Iris pigment epithelial cell (primary cell): ENCODE measurements at places on chromosomes 5 and 9.
A peak's percentile ranks its signal among the peaks of the same experiment; 100 is the strongest.

- DNase-seq: peak; percentile 52
Observed at GRCh38 chr5:153617190-153617589, 126.7 kb downstream of the GRIA1 start.

- peak; percentile 97 for DNase-seq
Observed at GRCh38 chr5:9059920-9060691, 485.8 kb downstream of the SEMA5A start.

DNA sequence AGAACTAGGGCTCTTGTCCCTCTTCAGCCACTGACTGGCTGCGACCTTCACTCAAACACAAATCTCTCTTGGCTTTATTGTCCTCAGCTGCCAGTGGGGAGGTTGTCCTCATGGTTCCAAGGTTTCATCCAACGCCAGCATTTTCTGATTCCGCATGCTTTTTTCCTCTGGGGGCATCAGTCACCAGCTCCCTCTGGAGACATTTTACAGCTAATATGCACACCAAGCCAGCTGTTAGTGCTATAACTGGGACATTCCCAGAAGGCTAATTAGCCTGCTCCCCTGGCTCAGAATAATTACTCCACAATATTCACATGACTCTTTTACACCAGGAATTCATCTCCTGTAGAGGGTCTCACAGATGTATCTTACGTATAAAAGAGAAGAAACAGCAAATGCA is 193.6 kb upstream of the ANKRD55 start:
- DNase-seq: no peak

DNA sequence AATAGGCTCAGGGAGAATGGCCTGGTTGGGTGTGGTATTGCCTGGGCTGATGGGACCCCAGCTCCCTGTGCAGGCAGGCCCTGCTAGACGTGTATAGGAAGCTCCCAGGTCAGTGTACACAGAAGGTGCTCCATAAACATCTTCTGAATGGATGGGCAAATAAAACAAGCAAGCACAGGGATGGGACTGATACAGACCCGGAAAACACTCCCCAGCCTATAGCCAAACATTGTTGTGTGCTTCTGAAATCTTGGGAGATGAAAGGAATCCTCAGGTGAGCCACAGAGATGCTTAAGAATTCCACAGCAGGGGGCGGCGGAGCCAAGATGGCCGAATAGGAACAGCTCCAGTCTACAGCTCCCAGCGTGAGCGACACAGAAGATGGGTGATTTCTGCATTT is 151.8 kb downstream of the ENTREP1 start:
- DNase-seq: no peak

GRCh38 chr5:75138689-75139088 is 86.3 kb upstream of the GCNT4 start:
- no peak for DNase-seq

DNA sequence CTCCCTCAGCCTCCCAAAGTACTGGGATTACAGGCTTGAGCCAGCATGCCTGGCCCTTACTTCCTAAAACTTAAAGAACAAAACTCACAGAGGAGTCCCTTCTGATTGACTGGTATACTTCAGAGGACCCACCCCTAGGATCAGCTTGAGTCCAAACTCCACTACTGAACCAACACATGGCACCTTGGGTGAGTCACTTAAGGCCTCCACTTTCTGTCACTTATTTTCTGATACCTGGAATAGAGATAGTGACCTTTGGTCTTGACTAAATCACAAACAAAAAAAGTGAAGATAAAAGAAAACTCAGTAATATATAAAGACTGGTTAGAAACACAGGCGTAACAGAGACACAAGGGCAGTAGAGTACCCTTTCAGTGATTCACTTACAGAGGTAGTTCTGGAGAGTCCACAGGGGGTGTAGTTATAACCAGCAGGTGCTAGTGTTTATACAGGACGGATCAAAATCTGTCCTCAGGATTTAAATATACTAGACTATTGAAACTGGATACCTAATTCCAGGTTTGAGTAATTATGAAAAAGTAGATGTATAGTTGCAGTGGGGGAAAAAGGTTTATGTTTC is 274.3 kb upstream of the ANKRD55 start:
- no peak for DNase-seq

DNA sequence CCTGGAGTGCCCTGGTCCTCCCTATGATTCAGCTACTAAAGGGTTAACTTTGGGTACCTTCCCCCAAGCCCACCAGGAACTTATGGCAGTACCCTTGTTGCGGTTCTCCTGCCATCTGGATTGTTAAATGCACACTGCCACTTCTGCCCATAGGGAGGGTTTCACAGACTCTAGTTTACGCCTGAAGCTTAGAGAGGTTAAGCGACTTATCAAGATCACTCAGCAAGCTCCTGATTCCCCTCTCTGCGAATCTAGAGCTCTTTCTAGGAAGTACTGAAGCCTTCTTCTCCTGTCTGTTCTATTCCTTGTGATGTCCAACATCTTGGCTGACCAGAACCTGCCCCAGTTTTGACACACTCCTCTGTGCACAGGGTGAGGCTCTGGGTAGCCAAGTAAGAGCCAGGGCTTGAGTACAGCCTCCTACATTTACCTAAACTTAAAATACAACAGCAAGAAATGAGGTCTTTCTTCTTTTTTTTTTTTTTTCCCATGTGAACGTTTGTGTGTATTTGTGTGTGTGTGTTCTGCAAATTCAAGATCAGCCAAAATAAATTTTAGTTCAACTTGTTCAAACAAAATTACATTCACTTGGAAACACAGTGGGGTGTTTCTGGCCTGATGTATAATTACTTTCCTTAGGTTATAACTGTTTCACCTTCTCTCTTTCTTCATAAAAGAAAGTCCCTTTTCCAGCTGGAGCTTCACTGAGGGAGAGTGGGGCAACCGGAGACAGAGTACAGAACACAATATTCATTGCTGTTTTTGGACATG is 28.7 kb upstream of the KLF4 start:
- DNase-seq: no peak

- DNase-seq: peak; percentile 43
Observed at GRCh38 chr9:91659529-91660495, 236.2 kb upstream of the NFIL3 start.

DNA sequence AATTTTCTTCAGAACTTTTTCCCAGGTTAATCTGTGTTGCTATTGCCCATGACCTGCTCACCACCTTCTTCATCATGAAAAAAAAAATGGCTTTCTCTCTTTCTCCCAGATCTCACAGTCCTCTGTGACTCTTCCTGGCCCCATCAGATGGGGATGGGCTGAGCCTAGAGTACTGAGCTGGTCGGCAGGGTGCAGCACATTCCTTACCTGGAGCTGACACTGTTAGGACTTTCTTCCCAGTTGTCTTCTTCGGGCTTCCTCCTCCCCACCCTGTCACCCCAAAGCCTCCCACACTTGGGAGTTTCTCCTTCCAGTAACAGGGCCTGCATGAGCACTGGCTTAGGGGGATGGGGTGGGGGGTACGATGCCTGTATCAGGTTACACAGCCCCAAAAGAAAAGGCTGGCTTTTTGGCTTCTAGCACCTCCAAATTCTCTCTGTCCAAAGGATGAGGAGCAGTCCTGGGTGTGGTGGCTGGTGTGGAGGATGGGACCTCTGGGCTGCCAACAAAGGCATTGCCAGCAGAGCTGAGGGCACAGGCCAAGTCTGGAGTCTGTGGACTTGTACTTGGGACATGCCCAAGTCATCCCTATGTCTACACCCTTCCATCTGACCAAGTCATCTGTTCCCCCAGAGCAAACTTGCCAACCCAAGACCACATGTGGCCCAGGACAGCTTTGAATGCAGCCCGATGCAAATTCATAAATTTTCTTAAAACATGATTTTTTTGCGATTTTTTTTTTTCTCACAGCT is 68.0 kb upstream of the HSPA9 start:
- no peak for DNase-seq

GRCh38 chr9:87667164-87667738 is 58.7 kb upstream of the CTSL start:
- peak; percentile 21 for DNase-seq

DNA sequence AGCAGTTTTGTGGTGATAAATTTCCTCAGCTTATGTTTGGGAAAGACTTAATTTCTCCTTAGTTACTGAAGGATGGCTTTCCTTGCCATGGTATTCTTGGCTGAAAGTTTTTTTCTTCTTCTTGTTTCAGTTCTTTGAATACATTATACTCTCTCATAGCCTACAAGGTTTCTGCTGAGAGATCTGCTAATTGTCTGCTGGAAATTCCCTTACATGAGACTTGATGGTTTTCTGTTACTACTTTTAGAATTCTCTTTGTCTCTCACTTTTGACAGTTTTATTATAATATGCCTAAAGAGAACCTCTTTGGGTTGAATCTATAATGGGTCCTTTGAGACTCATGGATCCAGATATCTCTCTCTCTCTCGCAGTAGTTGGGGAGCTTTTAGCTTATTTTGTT is 693.6 kb downstream of the PRELID2 start:
- DNase-seq: no peak

- DNase-seq: no peak
Observed at GRCh38 chr5:135364421-135365262, 34.4 kb downstream of the MACROH2A1 start.

GRCh38 chr5:139646912-139647505 is 1.1 kb upstream of the CXXC5 start:
- DNase-seq: no peak

DNA sequence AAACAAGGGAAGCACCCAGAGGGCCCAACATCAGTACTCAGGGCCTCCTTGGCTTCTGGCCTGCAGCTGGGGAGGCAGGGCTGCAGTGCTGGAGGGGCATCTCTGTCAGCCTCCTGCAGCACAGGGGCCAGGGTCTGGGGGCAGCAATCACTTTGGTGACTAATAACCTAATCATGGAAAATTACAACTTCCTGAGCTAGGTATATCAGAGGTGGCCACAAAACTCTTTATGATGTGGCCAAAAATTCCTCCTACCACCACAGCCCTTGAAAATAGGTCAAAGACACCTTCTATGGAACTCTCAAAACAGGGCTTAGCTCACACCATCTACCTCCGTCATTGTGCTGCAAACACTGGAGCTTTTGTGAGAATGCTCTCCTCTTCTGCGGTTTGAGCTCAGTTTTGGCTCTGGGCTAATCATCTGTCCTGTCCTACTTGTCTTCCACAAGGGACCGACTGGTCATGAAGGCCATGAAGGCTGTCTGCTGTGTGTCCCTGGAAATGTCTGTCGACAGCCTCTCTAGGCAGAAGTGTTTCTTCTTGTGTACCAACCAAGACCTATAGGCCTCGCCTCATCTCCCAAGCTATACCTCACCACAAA is 28.6 kb downstream of the CSF2 start:
- DNase-seq: no peak

DNA sequence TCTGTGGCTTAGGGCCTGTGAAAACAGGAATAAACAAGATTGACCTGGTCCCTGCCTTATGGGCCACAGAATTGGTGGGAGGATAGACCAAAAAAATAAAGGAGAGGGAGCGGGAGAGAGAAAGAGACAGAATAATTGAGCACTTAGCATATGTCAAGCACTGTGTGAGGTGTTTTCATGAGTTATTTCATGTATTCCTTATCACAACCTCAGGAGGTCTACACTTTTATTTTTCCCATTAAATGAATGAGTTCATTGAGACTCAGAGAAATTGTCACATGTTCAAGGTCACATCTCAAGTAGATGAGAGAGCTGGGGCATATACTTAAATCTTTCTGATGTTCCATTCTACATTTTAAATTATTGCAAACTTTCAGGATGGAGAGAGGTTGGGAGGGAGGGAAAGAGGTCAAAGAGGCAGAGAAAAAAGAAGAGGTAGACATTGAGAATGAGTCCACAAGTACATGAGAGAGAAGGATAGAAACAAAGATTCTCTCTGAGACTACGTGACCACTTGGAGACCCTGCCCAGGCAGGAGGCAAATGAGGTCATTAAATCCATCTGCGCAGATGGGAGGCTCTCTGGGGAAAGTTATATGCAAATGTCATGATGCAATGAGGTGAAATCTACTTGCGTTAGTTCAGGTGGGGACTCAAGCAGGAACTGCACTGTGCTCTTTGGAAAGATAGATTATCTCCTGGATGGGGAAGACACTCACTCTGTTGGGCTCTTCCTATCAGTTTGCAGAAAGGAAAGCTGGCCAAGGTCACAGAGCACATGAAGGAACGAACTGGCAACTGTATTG is 241.5 kb downstream of the PAPPA start:
- DNase-seq: no peak

GRCh38 chr9:87650611-87651295 is 75.2 kb upstream of the CTSL start:
- no peak for DNase-seq

GRCh38 chr5:39599721-39600431 is 175.1 kb upstream of the DAB2 start:
- peak; percentile 90 for DNase-seq

DNA sequence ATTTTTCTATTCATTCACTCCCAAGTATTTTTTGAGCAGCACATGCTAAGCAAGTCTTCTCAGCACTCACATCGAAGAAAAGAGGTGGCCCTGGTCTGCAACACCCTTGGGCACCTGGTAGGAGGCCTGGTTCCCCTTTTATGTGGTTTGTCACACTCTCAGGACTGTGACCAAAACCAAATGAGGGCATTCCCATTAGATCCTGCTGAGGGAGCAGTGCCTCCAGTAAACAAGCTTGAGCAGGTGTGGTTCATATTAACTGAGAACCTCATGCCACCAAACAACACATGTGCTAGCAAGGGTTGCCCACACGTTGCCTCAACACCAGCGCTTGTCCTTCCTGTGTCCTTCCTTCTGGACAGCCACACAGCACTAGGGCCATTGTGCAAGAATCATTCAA is 26.9 kb upstream of the SYK start:
- DNase-seq: no peak

GRCh38 chr5:112186401-112186990 is 232.6 kb downstream of the EPB41L4A start:
- peak; percentile 56 for DNase-seq

DNA sequence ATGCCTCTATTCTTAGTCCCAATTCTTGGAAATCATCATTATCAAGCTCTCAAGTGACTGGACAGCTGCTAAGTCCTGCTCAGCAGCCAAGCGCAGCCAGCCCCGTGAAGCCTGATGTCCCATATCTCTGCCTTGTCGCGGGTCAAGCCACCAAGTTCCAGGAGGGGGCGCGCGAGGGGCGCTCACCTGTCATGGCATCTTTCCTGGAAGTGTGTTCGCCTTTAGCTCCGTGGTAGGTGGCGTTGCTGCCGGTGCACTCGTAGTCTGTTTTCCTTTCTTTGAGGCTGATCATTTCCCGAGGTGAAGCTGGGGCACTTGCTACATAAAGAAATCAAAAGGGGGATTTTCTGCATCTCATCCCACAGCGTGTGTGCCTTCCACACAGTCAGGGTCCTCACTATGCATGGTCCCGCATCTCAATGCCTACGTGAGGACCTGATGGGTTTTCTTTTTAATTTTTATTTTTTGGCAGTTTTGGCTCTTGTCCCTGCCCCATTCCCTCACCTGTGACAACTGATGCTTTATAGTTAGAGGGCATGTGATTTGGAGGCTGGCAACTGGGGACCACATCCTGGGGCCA is 227.0 kb upstream of the DAP start:
- peak; percentile 10 for DNase-seq

GRCh38 chr9:133003071-133003461 is 24.6 kb downstream of the GFI1B start:
- no peak for DNase-seq
